Activated CD4-positive, CD25-positive, alpha-beta regulatory T cell (primary cell): ENCODE measurements at places on chromosomes 4 and X.

DNA sequence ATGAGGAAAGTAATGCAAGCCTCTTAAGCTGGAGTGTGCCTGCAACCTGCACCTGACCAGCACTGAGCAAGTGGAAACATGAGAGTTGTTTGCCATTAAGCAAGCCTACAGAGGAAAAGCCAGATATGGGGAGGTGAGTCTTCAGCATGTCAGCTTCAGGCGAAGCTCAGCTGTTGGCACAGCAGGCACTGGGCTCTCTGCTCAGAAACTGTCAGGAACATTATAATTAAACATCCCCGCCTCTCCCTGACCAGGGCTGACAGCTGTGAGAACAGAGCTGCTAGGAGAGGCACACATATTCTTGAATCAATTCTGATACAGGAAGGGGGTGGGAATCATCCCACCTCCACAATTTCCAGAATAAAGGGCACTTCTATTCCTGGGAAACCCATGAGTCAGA, 19.0 kb upstream of the DCX start:
- DNase-seq, result no peak

DNA sequence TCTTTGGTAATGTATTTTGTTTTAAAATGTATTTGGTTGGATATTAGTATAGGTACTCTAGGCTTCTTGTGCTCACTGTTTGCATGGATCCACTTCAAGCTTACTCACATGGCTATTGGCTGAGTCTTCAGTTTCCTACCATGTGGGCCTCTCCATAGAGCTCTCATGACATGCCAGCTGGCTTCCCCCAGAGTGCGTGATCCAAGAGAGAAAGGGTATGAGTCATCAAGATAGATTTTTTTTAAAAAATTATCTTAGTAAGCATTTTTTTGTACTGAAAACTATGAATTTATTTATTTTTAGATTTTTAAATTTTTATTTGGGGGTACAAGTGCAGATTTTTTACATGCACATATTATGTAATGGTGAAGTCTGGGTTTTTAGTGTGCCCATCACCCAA, 219.1 kb upstream of the AMOT start:
- DNase-seq, result no peak

DNA sequence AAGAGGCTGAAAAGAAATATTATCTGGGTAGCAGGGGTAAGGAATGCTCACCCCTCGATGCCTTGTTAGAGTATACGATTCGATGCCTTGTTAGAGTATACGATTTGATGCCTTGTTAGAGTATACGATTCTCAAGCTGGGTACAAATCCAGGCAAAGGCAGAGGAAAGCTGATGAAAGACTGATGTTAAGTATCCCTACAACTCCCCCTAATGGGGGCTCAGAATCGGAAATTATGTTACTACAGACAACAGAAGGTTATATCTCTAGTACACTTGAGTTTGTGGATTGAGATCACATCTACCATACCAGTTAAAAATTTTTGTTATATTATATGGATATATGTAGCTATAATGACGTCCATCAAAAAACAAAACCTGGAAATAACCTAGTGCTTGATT, 4.8 kb downstream of the LRRC66 start:
- no peak for DNase-seq

GRCh38 chr4:3364199-3364598, 71.4 kb downstream of the RGS12 start:
- no peak for DNase-seq

DNA sequence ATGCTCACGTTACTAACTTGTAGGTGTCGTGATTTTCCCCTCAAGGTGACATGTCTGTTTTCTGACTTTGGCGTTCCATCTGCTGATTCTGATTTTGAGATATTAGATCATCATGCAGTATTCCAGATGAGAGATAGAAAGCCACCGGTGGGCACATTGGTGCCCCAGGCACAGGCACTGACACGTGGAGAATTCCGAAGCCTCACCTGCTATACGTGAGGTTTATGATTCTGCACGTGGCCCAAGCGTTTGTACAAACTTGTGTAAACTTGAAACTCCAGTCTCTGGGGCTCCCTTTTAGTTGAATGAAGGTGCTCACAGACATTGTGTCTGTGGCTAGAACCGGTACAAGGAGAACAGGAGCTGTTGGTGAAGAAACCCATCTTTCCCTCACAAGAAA, 81.1 kb downstream of the TENM3 start:
- DNase-seq, result no peak

DNA sequence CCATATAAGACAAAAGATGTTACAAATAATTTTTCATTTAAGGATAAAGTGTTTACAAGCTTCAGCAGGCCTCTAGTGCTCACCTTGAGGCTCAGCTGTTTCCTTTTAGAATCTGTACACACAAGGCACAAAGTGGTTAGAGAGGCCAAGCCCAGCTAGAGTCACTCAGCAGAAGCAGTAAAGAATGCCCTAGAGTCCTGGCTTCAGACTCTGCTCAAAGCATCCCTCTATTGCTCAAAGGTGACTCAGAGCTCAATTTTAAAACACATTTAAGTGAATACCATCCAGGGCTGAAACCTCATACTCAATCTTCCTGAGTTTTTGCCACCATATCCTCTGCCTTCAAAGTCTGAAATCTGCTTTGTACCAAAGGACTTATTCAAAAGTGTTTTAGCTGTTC, 22.6 kb upstream of the PHF8 start:
- DNase-seq, result no peak

DNA sequence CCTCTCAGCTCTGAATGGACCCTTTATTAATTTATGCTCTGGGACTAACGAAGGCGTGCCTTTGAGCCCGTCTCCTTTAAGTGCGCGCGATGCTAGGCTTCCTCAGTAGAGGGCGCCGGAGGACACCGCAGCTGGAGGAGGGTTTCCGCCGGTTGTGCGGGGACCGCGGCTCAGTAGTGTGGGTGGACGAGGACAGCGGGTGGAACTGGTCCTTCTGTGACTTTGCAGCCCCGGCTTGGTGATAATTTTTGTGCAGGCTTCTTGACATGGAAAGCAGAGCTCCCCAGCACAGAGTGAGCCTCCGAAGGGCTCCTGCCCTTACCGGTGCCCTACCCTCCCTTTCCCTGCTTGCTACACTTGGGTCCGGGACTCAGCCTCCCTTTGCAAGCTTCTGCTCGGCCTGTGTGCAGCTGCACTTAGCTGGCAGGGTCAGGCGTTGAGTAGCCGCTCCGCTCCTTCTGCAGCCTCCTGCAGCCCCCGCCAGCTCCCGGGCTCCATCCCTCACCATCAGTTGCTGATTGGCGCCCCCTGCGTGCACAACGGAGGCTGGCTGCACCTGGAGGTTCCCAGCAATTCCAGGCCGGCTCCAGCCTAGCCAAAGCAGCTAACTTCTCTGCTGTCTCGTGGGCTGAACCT, 26.8 kb upstream of the BOD1L1 start:
- peak; percentile 50 for DNase-seq
